ENCODE measurements at places on chromosomes 7 and 10. TPM values are rescaled to one million over a fixed set of nuclear protein-coding genes. Genes with fewer than 3 reads are reported as not detected.

DNA sequence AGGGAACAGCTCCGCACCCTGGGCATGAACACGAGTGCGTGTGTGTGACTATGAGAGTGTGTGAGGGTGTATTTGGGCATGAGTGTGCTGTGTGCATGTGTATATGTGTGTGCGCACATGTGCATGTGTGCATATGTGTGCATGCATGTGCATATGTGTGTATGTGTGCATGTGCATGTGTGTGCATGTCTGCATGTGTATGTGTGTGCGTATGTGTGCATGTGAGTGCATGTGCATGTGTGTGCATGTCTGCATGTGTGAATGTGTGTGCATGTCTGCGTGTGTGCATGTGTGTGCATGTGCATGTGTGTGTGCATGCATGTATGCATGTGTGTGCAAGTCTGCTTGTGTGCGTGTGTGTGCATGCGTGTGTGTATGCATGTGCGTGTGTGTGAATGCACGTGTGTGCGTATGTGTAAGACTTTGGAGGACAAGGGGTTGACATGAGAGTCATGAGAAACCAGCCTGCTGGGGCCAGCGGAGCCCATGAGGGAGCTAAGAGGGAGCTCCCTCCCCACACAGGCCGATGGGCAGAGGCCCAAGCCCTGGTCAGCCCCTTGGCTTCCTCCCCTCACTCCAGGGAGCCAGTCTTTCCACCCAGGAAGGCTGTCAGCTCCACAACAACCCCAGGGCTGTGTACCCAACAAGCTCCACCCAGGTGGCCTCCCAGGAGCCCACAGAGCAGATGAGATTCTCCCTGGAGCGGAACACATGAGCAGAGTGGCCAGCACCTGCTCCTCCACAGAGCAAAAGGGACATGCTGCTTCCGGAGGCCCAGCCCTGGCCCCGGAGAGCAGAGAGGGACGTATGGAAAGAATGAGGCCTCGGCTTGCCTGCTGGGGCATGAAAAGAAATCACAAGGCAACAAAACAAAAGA, 142.5 kb upstream of the PPP2R2D start:
- no peaks in the 10 kb centered on the region for H3K36me3 ChIP-seq
- H3K27ac ChIP-seq, result no peak overlapping the region
- H3K4me1 ChIP-seq, result no peaks in the 10 kb centered on the region
- peaks cover 13% of the 10 kb centered on the region for H3K27me3 ChIP-seq
- no peak for DNase-seq

DNA sequence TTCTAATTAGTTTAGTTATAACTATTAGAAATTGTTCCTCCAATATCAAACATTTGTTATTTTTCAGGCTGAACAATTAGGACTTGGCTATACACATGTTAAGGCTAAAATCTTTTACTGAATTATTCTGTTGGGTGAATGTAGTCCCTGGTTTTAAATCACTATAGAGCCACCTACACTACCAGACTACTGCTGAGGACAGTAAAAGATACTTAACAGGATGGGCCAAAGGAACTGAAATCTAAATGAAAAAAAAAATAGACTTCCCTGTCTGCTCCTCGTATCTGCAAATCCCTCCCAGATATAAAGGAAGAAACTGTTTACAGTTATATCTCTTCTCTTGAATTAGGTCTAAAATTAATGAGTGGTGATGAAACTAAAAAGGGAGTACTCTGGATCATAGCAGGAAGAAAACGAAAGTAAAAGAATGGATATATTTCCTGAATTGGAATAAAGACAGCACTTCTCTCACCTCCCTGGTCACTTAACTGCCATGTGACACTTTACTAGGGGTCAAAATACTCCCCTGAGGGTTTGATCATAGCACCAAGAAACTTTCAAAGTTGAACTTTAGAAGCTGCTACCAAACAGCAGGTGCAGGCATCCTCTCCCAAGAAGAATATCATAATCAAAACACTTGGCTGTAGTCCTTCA, 12.7 kb downstream of the FBXW4 start:
- no peak overlapping the region for H3K4me3 ChIP-seq
- H3K27ac ChIP-seq, result no peak overlapping the region
- H3K36me3 ChIP-seq, result peaks cover 19% of the 10 kb centered on the region
- no peaks in the 10 kb centered on the region for H3K27me3 ChIP-seq
- peaks cover 30% of the 10 kb centered on the region for H3K4me1 ChIP-seq

DEPP1 gene
- 0.12 TPM for total RNA-seq

- no peaks in the 10 kb centered on the region for H3K4me1 ChIP-seq
- no peak overlapping the region for H3K4me3 ChIP-seq
- peaks cover 2% of the 10 kb centered on the region for H3K36me3 ChIP-seq
- DNase-seq, result no peak
These were observed 16.1 kb upstream of the PIK3CG start for GRCh38 chr7:106848851-106849442.

DNA sequence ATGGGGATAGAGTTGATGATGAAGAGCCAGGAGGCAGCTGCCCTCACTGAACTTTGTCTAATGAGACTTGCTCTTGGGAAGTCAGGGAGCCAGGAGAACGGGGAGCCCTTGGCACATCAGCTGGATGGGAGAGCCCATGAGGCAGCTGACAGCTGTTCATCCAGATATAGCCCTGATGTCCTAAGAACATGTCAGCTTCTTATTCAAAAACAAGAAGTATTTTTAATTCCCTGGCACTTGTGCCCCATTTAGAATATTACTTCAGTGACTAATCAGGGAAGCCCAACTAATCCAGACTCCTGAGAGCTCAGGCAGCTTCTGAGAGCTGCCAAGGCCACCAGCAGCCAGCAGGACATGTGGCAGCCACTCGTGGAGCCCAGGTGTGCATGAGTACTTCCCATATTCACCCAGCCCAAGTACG, 363.4 kb downstream of the GRID1 start:
- no peaks in the 10 kb centered on the region for H3K36me3 ChIP-seq
- no peak overlapping the region for H3K4me3 ChIP-seq
- no peaks in the 10 kb centered on the region for H3K4me1 ChIP-seq
- DNase-seq, result no peak
- H3K27ac ChIP-seq, result no peak overlapping the region
- H3K27me3 ChIP-seq, result peaks cover 21% of the 10 kb centered on the region

- peaks cover 5% of the 10 kb centered on the region for H3K27me3 ChIP-seq
- H3K4me1 ChIP-seq, result no peaks in the 10 kb centered on the region
- no peak overlapping the region for H3K27ac ChIP-seq
These were observed 491.0 kb downstream of the PTPRN2 start for GRCh38 chr7:158096582-158096981.

C10orf62 gene
- not detected for total RNA-seq

HMX3 gene
- 0.24 TPM for total RNA-seq

DNA sequence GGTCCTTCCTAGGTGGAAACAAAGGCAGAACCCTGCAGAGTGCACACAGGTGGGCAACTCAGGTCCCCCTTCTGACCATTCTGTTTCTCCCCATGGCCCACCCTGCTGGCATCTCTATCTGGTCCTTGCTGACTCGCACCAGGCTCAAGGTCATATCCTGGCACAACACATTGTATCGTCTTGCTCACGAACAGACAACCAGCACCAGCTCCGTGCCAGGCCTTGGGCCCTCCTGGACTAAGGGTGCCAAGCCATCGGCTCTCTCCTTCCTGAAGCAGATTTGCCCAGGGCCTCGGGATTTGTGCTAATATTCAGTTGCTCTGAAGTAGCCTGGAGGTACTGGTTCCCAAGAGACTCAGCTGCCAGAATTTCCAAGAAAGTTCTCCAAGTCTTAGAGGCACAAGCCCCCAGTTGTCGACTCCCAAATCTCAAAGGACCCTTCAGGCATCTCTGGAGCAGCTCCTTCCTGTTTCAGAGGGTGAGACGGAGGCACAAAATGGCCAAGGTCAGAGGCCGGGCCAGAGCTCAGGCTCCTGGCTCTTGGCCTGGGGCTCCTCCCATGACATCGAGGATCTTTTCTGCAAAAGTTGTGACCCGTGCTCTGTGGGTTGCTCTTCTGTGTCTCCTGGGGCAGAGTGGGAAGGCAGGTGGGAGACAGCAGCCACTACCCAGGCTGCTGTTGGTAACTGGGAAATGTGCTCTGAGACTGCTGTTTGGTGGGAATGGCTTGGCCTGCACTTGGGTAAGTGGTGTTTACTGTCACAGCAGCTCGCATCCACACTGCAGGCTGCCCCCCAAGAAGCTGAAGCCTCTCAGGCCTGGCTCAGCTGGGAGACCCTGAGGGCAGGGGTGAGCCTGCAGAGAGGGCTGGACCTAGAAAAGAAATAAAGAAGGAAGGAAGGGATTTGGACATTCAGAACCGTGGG, 121.3 kb downstream of the RGS10 start:
- no peaks in the 10 kb centered on the region for H3K4me1 ChIP-seq
- H3K27ac ChIP-seq, result no peak overlapping the region
- no peak overlapping the region for H3K4me3 ChIP-seq
- no peak for DNase-seq
- H3K27me3 ChIP-seq, result no peaks in the 10 kb centered on the region

Measured in activated naive CD8-positive, alpha-beta T cell treated with anti-CD3 and anti-CD28 coated beads for 36 hours (primary cell).